Mesendoderm (in vitro differentiated cells): ENCODE measurements at places on chromosomes 12 and 14.

DNA sequence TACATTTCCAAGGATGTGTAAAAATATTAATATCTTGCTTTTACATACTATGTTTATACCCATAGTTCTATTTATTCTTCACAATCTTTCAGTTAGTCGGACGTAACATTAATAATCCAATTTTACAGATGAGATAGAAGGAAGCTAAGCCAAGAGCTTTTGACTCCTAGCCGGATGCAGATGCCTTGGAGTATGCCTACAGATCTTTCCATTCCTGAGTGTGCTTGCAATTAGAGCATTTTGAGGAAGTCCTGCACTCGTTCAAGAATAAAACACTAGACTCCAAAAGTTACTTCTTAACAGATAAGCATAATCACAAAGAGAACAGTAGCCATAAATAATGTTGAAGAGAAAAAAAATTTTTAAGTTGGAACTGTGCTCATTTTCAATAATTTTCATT lies 337.6 kb upstream of the CLEC14A start:
- no peak for DNase-seq

- no peak for DNase-seq
These were observed 459.4 kb downstream of the ETNK1 start for GRCh38 chr12:23084236-23084995.

DNA sequence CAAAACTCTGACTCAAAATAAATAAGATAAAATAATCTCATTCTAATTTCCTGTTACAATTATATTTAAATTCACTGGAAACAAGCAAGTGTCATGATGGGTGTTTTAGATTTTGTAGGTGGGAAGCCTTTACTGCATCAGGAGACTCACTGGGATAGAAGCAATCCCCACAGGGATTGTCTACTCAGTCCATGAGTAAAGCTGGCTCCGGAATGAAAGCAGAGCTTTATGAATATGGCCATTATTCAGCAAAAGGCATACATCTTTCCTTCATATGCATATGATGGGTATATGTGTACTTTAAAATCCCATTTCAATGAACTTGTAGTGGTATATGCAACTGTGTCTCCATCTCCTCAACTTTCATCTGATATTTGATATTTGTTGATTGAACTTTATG lies 25.4 kb upstream of the PPM1H start:
- DNase-seq, result no peak

DNA sequence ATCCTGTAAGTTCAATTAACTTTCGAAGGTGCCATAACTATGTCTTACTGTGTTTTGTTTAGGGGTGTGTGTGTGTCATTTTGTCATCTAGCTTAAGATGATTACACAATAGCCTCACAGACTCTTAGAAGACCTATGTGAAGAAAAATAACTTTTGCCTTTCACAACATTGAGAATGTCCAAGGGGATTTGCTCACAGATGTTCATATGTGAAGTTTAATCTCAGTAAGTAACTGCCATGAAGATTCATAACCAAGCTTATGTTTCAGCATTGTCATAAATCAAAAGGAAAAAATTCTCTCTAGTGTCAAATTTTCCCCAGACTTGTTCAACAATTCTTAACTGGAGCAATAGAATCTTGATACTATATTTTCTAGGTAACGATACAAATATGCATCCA lies 226.1 kb upstream of the PRKD1 start:
- no peak for DNase-seq

DNA sequence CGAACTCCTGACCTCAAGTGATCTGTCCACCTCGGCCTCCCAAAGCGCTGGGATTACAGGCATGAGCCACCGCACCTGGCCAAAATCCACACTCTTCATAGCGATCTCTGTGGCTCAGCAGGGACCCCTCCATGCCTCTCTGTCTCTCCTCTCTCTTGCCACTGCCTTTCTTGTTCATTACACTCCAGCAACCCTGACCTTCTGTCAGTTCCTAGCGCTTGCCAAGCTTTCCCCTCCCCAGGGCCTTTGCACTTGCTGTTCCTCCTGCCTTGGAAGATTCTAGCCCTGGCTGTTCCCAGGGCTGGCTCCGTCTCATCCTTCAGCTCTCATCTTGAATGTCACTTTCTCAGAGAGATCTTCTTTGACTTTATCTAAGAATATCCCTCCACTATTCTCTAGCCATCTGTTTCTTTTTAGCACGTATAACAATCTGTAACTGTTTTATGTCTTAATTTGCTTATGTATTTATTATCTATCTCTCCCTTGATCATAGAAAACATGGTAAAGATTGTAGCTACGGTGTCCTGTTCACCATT lies 38.9 kb upstream of the MAP1LC3B2 start:
- DNase-seq, result no peak

GRCh38 chr12:59548930-59549329 lies 46.9 kb upstream of the SLC16A7 start:
- no peak for DNase-seq

DNA sequence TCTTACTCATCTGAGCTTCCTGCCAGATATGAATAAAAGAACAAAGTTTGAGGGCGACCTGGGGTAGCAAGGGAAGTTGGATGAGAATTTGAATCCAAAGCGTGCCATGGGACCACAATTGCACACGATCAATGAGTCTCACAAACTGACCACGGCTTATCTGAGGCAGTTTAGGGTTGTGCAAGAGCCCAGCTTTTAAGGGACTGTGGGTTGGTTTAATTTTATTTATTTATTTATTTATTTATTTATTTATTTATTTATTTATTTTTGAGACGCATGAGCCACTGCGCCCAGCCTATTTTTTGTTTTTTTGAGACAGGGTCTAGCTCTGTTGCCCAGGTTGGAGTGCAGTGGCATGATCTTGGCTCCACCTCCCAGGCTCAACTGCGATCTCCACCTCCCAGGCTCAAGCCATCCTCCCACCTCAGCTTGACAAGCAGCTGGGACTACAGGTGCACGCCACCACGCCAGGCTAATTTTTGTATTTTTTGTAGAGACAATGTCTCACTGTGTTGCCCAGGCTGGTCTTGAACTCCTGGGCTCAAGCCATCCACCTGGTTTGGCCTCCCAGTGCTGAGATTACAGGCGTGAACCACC lies 1.1 kb downstream of the AMDHD1 start:
- DNase-seq, result no peak

- DNase-seq, result no peak
These were observed 24.5 kb upstream of the IGF1 start for GRCh38 chr12:102504871-102505270.

- peak; percentile 7 for DNase-seq
These were observed 85.7 kb downstream of the GPATCH2L start for GRCh38 chr14:76237349-76237990.

GRCh38 chr12:106051853-106052531 lies 86.8 kb downstream of the NUAK1 start:
- no peak for DNase-seq

DNA sequence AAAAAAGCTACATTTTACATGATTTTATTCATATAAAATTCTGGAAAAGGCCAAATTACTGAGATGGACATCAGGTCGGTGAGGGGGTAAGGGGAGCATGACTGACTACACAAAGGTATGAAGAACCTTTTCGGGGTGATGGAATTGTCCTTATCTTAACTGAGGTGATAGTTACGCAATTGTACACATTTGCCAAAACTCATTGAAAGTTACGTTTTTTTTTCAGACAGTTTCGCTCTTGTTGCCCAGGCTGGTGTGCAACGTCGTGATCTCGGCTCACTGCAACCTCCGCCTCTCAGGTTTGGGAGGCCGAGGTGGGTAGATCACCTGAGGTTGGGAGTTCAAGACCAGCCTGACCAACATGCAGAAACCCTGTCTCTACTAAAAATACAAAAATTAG lies 29.4 kb upstream of the PLEKHG3 start:
- no peak for DNase-seq

GRCh38 chr12:124828264-124829007 lies 35.2 kb downstream of the SCARB1 start:
- peak; percentile 60 for DNase-seq

DNA sequence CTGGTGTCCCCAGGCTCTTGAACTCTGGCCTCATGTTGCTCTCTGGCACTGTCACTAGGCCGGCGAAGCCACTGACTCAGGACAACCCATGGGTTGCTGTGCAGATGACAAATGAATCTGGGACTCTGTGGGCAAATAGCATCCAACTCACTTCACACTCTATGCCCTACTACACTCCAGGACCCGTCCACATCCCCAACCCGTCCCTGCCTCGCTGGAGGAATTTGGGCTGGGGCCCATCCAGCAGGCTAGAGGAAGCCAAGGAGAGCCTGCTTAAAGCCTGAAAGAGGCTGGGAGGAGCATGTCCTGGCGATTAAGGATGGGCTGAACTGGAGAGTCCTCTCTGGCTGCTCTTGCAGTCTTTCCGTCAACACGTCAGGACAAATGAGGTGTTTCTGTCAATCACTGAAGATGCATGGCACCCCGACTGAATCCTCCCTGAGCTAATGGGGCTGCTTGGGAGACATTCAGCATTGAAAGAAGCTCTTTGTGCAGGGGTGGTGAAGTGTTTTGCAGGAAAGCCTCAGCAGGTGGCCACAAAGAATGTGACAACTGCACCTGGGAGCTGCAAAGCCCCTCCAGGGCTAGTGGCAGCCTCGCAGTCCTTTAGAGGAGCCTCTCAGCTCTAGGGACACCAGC lies 71.7 kb downstream of the ANO2 start:
- DNase-seq, result peak; percentile 64

- DNase-seq, result peak; percentile 100
These were observed 6.8 kb upstream of the CHD4 start for GRCh38 chr12:6613776-6614512.

- no peak for DNase-seq
These were observed 133.1 kb upstream of the MDM1 start for GRCh38 chr12:68465227-68465626.

- no peak for DNase-seq
These were observed 4.5 kb downstream of the TAS2R50 start for GRCh38 chr12:10982244-10982643.

DNA sequence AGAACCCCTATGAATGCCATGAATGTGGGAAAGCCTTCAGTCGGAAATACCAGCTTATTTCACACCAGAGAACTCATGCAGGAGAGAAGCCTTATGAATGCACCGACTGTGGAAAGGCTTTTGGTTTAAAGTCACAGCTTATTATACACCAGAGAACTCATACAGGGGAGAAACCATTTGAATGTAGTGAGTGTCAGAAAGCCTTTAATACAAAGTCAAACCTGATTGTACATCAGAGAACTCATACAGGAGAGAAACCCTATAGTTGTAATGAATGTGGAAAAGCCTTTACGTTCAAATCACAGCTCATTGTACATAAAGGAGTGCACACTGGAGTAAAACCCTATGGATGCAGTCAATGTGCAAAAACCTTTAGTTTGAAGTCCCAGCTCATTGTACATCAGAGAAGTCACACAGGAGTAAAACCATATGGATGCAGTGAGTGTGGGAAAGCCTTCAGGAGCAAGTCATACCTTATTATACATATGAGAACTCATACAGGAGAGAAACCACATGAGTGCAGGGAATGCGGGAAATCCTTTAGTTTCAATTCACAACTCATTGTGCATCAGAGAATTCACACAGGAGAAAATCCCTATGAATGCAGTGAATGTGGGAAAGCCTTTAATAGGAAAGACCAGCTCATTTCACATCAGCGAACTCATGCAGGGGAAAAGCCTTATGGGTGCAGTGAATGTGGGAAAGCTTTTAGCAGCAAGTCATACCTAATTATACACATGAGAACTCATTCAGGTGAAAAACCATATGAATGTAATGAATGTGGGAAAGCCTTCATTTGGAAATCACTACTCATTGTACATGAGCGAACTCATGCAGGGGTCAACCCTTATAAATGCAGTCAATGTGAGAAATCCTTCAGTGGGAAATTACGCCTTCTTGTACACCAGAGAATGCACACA lies 22.3 kb downstream of the ZNF268 start:
- DNase-seq, result peak; percentile 55

DNA sequence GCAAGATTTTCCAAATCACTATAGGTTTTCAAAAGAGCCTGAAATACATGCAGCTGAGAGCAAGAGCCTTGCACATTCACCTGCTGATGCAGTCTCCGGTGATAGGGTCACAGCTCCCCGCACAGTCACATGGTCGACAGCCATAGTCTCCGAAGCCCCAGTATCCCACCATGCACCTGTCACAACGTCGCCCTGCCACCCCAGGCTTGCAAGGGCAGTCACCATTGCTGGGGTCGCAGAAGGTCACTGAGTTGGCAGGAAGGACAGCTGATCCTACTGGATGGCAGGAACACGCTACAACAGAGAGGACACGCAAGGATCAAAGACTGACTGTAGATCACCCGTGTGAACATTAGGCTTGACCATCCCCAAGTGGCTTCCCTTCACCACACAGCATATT lies 107.1 kb downstream of the NTN4 start:
- DNase-seq, result no peak

GRCh38 chr14:61452452-61452851 lies 131.1 kb downstream of the PRKCH start:
- no peak for DNase-seq

DNA sequence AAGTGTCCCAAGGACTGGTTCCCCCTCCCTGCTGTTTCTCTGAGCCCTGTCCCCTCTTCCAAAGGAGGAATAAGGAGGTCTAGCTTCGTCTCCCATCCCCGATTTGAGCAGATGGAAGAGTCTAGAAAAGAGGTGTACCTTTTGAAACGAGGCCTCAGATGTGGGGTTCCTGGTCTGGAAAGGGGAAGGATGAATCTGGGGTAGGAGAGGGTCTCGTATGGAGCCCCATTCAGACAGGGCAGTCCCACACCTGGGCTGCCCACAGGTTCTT lies 13.3 kb downstream of the MEG3 start:
- DNase-seq, result no peak

- DNase-seq, result no peak
These were observed 71.6 kb downstream of the BBS10 start for GRCh38 chr12:76276499-76277151.

- DNase-seq, result no peak
These were observed 69.3 kb downstream of the PRKD1 start for GRCh38 chr14:29858299-29858698.

DNA sequence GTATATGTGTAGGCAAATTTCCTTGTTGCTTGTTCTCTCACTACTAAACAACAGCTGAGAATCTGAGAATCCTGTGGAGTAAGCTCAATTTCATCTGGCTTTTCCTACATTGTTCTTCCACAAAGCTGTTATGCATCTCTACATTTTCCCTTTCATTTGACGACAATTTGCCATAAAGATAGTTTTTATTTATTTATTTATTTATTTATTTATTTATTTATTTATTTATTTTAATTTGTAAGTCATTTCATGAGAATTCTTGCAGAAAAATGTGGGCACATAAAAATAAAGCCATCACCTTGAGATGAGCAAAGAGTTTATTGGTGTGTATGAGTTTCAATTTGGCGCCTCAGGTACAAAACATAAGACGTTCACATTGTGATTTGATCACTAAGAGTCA lies 545.9 kb upstream of the SEL1L start:
- DNase-seq, result no peak
